Liver (tissue), 10 donors: ENCODE measurements at places on chromosomes 7 and 10.

DNA sequence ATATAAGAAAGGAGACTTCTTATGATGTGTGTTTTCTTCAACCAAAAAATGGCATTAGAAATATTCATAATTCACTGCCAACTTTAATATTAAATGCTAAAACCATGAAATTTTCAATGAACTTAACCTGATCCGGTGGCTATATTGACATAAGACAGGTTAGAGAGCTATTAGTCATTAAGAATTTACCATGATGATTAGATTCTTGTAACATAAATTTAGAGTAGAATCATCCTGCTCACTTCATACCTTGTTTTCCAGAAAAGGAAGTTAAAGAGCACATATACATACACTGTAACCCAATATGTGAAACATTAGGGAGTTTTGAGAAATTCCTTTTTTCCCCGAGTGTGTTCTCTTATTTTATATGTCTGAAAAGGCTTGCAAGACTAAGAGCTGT, 430.3 kb upstream of the SEMA3A start:
- DNase-seq: no peak

- DNase-seq: no peak
These were observed 84.4 kb downstream of the SLIT1 start for GRCh38 chr10:97101166-97101940.

DNA sequence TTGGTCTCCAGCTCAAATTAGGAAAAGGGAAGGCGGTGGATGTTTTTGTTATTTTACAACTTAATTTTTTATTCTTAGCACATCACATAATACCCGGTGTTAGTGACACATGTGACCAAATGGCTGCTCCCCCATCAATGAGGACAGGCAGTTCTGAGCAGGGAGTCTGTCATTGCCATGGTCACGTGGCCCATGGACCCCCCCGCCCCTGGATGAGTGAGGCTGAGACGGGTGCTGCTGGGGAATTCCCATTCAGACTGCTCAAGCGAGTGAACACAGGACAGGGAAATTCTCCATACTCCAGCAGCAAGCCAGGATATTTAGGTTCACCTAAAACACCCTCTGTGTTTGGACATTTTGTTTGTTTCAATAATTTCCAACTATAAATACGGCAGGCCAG, 34.7 kb upstream of the SLC35B4 start:
- DNase-seq: no peak

DNA sequence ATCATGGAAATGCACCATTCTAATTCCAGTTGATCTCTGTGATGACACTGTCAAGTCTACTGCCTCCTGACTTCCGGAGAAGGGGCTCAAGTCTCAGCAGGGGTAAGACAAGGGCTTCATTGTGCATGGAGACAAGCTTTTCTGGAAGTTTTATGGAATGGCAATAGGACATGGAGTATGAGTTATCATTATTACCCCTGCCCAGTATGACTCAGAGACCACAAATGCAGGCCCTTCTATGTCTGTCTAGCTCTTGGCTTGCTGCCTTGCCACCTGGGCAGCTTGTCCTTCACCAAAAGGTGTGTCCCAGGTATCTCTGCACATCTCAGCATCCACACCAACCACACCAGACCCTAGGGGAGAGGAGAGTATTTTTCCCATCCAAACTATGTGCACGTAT, 34.9 kb upstream of the KIAA1217 start:
- no peak for DNase-seq

GRCh38 chr10:63143987-63144386, 10.9 kb downstream of the NRBF2 start:
- DNase-seq: no peak

GRCh38 chr10:18044976-18045720, 93.4 kb downstream of the SLC39A12 start:
- DNase-seq: no peak

DNA sequence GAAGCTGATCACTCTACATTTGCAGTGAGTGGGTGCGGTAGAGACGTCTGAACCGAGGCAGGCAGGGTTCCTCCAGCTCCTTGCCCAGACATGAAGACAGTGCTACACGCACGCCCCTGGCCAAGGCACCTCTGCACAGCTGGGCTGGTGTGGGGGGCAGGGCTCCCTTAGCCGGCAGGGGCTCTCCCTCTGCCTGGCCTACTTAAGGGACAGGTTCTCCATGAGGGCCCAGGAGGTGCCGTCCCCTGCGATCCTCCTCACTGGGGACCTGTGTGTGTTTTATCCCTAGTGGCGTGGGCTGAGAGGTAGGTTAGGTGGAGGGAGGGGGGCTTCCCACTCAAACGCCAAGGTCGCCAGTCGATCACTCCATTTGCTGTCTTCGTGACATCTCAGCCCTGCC, 35.3 kb downstream of the IL15RA start:
- no peak for DNase-seq
